Activated CD4-positive, alpha-beta T cell treated with anti-CD3 and anti-CD28 coated beads, Interleukin-2, amount 50 U/mL, for 16 hours (primary cell): ENCODE measurements at places on chromosomes 1 and 21.

GRCh38 chr1:8687039-8687438 lies 130.4 kb downstream of the RERE start:
- DNase-seq = no peak

- DNase-seq = no peak
Observed at GRCh38 chr1:3828391-3828790, 28.6 kb downstream of the CEP104 start.

GRCh38 chr1:229019663-229020271 lies 251.1 kb upstream of the RAB4A start:
- DNase-seq = no peak

GRCh38 chr1:206982216-206982615 lies 12.0 kb upstream of the FCAMR start:
- DNase-seq = peak; percentile 47

- no peak for DNase-seq
Observed at GRCh38 chr1:156881663-156882062, 11.9 kb upstream of the PEAR1 start.

DNA sequence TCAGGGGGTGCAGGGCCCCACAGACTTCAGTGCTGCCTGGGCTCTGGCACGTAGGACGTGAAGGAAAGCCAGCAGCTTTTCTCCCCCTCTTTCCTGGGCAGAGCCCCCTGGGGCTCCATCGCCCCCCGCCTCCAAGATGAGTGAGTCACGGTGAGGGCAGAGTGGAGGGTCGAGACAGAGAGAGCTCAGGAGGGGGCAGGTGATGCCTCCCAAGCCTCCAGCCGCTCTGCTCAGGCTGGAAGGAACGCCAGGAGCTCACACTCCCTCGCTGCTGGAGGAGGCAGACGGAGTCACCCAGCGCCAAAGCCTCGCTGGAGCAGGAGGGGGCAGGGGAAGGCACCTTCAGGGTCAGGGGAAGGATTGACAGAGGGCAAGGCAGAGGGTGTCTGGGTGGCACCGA lies 119.5 kb downstream of the CASZ1 start:
- no peak for DNase-seq

- DNase-seq = no peak
Observed at GRCh38 chr21:34166468-34166867, 93.1 kb downstream of the MRPS6 start.

DNA sequence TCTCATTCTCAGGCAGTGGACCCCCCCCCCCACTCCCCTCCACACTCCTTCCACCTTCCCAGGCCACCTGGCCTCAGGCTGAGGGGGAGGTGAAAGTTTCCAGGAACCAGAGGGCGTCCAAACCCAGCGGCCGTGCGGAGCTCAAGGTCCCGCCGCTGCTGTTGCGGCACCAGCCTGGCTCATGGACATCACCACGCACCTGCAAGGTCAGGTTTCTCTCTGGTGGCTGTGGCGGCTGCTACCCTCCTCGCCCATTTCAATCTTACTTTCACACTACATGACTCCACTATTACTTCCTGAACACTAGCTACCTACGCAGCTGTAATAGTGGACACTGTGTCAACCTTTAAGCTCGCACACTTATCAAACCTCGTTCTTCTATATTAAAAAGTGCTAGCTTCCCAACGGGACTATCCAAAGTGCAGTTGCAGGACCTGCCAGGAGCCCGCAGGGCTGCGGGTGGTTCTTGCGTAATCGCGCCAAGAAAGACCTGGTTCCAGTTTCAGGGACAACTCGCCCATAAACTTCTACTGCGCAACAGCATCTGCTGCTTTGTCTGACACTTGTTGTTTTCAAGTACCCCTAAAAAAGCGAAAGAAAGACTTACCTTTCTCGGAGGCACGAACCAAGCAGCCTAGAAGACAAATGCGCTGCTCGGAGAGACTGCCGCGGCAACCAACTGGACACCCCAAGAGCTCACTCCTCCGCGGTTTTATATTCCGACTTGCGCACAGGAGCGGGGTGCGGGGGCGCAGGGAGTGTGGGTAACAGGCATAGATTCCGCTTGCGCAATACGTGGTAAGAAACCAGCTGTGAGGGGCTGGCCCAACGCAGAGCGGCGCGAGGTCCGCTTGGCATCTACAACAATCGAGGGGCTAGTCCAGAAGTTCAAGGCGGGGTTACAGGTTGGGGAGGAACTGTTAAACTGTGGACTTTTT lies at the start of gene DIRAS3:
TSS of gene DIRAS3 (minus strand) at position 687 of the 938 bp plus-strand sequence. CDS start 3,330 bp downstream, outside the sequence.
- DNase-seq = no peak

DNA sequence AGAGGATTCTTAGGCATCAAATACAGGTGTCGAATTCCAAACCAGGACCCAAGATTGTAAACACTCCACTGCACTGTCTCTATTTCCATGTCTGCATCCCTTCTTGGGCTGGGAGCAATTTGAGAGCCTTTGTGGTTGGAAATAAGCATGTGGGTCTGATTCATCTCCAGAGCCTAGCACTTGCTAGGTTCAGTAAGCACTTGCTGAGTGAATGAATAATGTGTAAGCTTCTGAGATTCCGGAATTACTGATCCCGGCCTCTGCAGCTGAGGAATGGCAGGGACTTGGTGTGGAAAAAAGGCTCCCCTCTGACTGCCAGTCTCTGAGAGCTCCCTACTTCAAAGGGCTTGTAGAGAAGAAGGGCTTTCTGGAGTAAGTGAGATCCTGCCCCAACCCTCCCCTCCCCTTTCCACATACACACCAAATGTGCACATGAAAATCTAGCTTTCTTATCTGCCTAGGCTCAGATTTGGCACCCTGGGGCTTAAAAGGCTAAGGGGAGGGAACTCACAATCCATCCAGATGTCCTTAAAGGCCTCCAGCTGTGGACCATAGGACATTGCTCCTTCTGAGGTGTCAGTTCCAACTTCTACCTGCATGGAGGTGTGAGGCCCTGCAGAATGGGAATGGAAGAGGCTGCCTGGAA lies 39.6 kb upstream of the TRABD2B start:
- no peak for DNase-seq

DNA sequence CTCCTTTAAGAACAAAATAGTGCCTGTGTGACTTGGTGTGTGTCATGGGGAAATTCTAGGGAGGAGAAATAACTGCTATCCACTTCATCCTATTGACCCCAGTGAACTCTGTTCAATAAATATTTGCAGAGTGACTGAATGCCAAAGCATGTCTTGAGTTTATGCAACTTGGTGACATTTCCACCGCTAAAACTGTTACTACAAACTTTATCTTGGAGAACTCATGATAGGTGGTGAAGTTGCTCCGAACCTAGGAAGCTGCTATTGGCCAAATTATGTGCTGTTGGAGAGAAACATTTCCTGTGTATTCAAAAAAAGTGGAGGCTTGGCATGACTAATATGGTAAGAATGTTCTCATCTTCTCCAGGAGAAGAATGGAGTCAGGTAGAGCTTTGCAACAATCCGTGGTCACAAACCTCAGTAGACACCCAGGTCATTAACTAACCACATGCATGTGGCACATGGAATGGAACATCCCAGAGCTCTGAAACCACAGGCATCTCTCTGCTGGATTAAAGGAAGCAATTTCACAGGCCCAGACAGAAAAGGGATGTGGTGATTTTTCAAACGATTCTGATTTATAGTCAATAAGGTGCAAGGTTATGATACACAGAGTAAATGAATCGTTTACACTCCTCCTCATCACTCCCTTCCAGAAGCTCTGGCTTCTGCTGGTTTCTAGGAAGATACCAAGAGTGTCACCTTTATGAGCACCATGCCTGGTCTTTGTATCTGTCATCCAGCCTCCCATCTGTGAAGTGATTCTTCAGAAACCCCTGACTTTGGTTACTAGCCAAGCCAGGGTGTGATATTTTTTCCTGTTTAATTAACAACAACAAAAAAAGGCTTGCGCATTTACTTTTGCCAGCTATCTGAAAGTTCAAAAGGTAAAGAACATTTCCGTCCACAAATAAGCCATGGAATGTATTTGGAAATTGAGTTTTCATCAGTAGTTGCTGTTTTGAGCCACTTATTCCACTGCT lies 361.1 kb downstream of the TGFB2 start:
- no peak for DNase-seq

DNA sequence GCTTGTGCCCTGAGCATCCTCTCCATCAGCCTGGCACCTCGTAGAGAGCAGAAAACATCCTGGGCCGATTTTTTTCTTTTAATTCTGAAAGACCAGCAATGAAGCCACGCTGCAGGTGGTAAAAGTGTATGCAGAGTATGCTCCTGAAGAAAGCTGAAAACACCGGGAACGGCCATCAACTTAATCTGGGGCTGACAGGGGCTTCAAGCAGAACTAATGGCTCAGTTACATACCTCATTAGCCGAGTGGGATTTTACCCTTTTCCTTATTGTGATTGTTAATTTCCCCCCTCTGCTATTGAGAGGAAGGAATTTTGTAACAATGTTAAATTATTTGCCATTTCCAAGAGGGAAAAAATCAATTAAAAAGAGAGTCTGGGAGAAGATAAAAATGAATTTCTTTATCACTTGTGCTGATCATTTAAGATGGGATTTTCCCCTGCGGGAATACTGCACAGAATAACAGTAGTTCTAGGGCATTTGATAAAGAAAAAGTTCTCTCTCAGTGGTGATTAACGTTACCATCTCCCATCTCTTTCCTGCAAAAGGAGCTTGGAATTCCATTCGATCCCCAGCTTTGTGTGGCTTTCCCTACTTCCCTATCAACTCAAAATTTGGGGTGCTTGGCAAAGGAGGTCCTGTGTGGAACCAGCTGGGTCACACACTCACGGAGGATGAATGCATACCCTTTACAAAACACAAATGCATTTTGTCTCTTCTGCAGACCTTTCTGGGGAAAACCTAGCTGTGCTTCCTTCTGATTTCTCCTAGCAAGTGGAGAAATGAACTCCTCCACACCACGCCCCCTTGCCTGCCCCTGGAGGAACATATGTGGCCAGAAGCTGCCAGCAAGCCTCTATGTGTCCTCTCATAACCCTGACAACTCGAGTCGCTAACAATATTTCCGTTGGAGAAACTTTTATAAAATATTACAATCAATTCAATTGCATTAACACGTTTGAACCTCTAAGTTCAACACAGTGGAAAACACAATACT lies 70.9 kb downstream of the RRAGC start:
- DNase-seq = no peak

DNA sequence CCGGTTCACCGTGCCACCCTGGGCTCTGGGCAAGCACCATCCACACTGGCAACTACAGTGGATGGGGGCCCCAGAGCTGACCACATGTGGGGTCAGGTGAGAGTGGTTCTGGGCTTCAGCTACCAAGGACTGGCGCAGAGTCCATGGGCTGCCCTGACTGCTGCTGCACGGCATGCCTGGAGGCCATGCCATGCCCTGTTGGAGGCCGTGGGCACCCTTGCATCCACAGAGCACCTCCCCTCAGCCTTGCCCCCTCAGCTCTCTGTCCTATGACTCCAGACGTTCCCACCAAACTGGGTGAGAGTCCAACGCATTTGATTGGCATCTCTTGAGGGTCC lies 15.5 kb downstream of the MORN1 start:
- no peak for DNase-seq

DNA sequence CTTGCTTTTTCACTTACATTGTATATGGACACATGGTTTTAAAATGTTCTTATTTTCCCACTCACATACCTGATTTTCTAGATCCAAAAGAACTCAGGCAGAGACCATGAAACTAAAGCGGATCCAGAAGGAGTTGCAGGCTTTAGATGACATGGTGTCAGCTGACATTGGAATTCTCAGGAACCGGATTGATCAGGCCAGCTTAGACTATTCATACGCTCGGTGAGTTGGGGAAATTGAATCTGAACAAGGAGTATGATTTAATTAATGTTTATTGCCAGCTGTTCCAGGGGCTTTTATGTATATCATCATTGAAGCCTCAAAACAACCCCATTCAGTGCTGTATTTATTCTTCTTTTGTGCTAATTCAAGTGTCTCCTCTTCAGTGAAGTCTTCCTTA lies 12.7 kb downstream of the GORAB start:
- no peak for DNase-seq

GRCh38 chr1:206738370-206739366 lies 31.9 kb upstream of the IL19 start:
- DNase-seq = no peak

GRCh38 chr1:227778401-227778947 lies 37.0 kb upstream of the PRSS38 start:
- no peak for DNase-seq

- DNase-seq = no peak
Observed at GRCh38 chr21:14615359-14615974, 69.4 kb upstream of the SAMSN1 start.

DNA sequence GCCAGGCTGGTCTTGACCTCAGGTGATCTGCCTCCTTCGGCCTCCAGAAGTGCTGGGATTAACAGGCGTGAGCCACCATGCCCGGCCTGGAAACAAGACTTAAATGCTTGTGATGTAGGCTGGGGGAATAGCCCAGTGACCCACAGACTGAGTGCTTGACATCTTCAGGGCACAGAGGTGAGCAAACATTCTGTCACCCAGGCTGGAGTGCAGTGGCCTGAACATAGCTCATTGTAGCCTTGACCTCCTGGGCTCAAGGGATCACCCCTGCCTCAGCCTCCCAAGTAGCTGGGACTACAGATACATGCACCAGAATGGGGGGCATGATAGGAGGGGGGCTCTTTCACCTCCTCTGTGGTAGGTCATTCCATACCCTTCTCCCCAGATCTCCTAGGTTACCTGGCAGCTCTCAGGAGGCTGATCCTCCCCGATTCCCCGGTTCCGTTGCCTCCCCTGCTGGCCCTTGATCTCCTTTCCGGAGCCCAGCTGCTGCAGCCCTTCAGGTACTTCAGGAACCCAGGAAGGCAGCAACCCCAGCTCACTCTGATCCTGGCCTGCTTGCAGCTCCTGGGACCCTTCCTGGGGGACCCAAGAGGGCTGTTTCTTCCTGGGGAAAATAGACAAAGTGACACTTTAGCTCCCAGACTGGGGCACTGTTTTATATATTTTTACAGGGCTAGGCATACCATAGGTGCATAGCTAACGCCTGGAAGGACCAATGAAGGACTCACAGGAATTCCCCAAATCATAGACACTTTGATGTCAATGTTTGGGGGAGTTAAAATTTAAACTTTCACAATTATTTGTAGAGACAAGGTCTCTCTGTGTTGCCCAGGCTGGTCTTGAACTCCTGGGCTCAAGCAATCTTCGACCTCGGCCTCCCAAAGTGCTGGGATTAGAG lies 11.8 kb downstream of the SPATA21 start:
- no peak for DNase-seq

DNA sequence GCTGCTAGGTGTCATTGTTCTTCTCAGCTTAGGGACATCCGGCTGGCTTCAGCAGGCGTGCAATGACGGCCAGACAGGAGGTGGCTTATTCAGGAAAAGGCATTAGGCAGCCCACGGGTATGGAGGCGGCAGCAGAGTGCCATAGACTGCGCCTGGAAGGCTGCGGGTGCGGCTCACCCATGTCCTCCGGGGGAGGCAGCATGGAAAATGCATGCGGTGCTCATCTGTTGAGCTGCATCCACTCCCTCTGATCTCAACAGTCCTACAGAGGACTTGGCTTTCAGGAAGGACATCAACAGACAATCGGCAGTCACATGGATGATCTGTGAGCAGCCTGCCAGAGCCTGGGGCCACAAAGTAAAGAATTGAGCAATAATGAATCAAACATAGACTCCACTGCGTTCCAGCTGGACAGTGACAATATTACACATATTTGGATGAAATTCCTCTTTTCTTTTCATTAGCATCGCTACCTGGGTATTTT lies 42.9 kb downstream of the UMODL1 start:
- DNase-seq = no peak
